ENCODE measurements at places on chromosomes 12 and 14.

DNA sequence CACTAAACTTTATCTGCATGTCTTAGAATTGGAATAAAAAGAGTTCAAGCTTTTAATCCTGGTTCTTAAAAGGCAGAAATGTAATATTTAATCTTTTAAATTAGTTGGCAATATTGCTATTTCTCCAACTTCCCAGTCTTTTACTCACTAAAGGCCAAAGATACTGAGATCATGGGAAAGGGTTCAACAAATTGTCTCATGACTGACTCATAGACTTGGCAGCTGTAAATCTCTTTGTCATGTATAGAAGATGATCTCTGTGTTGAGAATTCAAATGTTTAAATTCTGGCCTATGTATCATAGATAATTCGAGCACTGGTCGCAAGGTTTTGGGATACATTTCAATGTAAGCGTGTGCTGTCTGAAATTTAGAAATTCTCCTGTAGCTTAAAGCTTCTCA, 40.1 kb upstream of the STRAP start:
- DNase-seq = no peak

DNA sequence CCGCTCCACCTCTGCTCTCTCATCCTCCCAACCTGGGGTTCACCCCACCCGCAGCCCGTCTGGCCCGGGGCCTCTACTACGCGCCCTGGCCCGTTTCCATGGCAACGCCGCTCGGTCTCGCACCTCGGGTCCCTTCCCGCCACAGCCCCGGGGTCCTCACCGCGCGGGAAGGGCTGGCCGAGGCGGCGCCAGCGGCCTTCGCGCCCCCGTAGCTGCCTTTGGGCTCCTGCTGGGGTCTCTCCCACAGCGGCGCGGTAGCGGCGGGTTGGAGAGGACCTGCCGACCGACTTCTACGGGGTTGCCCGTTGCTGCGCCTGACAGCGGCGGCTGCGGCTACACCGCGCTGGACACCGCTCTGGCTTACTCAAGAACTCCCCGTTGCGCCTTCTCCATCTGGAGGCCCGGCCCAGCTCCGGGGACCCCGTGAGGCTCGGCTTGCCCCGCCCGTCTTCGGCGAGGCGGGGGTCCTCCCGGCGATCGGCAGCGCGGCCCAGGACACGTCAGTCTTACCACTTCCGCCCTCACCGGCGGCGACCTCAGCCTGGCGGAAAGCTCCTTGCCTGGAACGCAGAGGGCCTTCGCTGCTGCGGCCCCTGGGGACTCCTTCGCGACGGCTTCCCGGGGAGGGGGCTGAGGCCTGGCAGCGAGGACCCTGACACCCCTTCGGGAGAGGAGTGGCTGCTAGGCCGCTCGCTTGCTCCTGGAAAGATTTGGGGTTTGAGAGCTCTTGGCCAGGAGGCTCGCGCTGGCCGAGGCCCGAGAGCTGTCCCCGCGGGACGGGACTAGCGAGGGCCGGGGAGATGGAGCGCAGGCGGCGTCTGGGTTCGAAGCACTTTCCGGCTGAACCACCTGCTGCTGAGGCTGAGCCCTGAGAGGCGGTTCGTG, at the start of gene TM9SF1:
TSS of gene TM9SF1 (minus strand) at position 256 of the 885 bp plus-strand sequence. CDS start 422 bp downstream, outside the sequence.
- peak; percentile 91 for DNase-seq

- DNase-seq = peak; percentile 29
Observed at GRCh38 chr12:106138633-106139421, at the start of gene NUAK1. Gene NUAK1 (minus strand): TSS chr12:106138954. CDS start chr12:106138653, 301 bp downstream.

GRCh38 chr12:71503579-71504391, 64.2 kb downstream of the LGR5 start:
- no peak for DNase-seq

- DNase-seq = no peak
Observed at GRCh38 chr14:77217551-77217950, 36.0 kb downstream of the TMEM63C start.

DNA sequence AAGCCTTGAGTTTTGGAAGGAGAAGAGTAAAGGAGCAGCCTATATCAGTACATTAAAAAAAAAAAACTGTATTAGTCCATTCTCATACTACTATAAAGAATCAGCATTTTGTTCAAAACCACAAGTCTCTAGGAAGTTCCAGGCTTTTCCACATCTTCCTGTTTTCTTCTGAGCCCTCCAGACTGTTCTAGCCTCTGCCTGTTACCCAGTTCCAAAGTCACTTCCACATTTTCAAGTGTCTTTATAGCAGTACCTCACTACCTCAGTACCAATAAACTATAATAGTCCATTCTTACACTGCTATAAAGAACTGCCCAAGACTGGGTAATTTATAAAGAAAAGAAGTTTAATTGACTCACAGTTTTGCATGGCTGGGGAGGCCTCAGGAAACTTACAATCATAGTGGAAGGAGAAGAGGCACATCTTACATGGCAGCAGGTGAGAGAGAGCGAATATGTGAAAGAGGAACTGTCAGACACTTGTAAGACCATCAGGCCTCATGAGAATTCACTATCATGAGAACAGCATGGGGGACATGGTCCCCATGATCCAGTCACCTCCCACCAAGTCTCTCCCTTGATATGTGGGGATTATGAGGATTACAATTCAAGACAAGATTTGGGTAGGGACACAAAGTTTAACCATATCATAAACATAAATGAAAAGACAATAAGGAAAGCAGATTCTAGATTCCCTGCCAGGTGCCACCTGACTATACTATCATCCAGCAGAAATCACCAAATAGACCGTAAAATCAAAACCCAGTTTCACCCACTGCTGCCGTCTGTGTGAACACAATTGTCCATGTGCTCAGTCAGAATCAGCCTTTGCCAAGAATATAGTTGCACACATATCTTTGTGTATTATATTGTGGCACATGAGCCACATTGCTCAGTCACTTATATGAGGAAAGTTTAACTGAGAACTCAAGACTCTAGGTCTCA, 27.8 kb downstream of the TOGARAM1 start:
- DNase-seq = no peak

- no peak for DNase-seq
Observed at GRCh38 chr14:77980475-77981321, 180.8 kb downstream of the ADCK1 start.

- no peak for DNase-seq
Observed at GRCh38 chr12:52657250-52657902, 5.4 kb upstream of the KRT2 start.

DNA sequence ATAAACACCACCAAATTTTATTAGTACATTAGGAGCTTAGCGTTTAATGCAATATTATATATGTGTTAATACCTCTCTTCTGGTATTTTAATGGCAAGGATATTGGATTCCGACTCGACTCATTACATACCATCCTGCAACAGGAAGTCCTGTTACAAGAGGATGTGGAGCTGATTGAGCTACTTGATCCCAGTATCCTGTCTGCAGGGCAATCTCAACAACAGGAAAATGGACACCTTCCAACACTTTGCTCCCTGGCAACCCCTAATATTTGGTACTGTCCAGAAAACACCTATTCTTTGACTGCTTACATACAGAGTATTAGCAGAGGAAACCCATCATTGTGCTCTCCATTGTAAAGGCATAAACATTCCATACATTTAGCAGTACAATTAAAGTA, 45.2 kb downstream of the VEZT start:
- DNase-seq = no peak

All from D721Med (cell line).